ENCODE measurements at places on chromosomes 5 and 9.

- no peak for DNase-seq
Measured at GRCh38 chr5:97062046-97062445, 80.4 kb downstream of the LIX1 start.

GRCh38 chr5:89967771-89968444 is 441.6 kb downstream of the CETN3 start:
- DNase-seq, result no peak

GRCh38 chr9:121943463-121943862 is 149.6 kb downstream of the TTLL11 start:
- DNase-seq, result no peak

DNA sequence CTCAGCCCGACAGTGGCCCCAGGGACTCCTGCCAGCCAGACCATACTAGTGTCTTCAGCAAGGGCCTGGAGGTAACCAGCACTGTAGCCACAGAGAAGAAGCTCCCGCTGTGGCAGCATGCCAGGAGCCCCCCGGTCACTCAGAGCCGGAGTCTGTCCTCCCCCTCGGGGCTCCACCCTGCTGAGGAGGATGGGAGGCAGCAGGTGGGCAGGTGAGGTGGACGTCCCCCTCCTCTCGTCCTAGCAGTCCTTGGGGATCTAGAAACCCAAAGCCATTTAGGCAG is 28.0 kb upstream of the LRRC14B start:
- no peak for DNase-seq

GRCh38 chr5:52262844-52263243 is 524.9 kb upstream of the ITGA1 start:
- no peak for DNase-seq

DNA sequence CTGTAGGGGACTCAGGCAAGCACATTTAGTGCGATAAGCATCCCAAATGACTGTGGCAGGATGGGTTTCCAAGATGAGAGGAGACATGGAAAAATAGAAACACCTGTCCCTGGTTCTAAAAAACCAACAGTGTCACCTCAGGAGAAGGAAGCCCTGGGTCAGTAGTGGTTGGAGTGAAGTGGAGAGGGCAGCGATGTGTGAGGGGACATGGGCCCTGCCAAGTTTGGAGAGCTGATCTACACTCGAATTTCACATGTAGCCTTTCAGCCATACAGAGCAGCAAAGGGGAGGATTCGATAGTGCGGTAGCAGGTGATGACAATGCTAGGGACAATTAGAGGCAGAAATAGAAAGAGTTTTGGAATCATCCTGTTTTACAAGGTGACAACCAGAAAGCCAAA is 32.6 kb upstream of the LHX2 start:
- no peak for DNase-seq

DNA sequence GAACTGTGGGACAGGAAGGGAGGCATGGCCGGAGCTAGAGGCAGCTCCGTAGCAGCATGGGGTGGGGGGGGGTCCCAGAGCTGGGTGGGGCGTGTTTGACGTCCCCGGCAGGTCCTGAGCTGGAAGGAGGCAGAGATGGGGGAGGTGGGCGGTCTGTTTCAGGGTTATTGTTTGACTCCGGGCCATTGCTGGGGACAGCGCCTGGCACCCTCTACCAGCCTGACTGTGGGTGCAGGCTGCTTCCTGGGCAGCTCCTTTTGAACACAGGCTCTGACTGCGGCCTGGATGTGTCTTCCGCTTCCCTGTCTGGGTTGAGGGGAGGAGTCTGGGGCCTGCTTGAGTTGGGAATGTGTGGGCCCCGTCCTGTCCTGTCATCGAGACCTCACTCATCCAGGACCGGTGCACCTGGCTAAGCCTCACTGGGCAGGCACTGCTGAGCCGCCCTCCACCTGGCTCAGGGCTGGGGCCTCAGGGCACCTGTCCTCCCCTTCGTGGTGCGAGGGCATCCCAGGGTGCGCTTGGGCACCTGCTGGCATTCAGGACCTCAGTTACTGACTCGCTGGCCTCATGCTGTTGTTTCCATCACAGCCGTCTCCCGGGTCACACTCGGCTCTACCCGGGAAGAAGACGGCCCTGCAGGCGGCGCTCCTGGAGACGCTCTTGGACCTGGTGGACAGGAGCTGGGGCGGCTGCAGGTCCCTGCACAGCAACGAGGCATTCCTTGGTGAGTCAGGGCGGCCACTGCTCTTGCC is 26.5 kb downstream of the CEP72 start:
- no peak for DNase-seq

GRCh38 chr5:149666212-149666852 is 63.8 kb upstream of the PPARGC1B start:
- no peak for DNase-seq

- no peak for DNase-seq
Measured at GRCh38 chr5:91381239-91381773, 1.8 kb downstream of the ARRDC3 start.

DNA sequence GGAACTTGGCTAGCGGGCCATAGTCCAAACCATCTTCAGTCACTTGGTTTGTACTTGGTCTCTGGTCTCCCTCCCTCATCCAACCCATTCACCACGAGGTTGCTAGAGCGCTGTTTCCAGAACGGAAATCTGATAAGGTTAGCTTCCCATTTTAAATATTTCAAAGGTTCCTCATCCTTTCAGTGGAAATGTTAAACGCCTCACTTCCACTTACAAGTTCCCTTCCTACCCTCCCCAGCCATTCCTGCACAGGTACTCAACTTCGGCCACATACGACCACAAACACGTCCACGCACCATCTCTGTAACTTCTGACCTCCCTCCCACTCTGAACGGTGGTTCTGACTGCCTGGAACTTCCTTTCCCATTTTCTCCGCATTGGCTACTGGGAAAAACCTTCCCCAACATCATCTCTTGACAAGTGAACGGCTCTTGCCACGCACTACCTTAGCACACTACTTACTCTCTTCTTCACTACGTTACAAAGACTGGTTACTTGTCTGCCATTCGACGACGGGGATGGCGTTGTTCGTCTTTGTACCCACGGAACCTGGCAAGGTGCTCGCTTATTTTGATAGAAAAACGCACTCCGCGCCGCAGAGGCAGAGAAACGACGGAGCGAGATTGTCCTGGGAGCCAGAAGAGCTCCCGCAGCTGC is 629 bp downstream of the CCNH start:
- peak; percentile 57 for DNase-seq

GRCh38 chr5:91177085-91177484 is 206.0 kb downstream of the ARRDC3 start:
- DNase-seq, result no peak

GRCh38 chr5:160760008-160760407 is 92.0 kb downstream of the ATP10B start:
- DNase-seq, result no peak

- DNase-seq, result no peak
Measured at GRCh38 chr5:15604986-15605385, 105.0 kb downstream of the FBXL7 start.

- DNase-seq, result no peak
Measured at GRCh38 chr5:118326481-118327045, 661.8 kb downstream of the DTWD2 start.

GRCh38 chr9:4417578-4418325 is 72.5 kb upstream of the SLC1A1 start:
- DNase-seq, result no peak

DNA sequence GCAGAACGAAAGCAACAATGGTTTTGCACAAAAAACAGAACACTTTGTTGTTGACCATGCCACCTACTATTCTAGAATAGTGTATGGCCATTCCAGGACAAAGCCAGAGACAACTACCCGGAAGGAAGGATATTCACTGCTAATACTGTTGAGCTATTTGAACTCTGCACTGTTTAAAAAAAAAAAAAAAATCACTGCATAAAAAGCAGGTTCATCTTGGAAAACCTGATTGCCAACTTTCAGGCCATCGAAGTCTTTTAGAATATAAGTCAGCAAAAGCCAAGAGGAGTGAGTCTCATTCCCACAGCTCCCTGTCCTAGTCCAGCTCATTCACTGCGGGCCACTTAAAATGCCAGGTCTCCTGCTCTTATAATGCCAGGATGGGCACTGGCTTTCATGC is 4.0 kb downstream of the ENC1 start:
- no peak for DNase-seq

GRCh38 chr9:95142315-95142714 is 175.2 kb downstream of the FANCC start:
- DNase-seq, result no peak

DNA sequence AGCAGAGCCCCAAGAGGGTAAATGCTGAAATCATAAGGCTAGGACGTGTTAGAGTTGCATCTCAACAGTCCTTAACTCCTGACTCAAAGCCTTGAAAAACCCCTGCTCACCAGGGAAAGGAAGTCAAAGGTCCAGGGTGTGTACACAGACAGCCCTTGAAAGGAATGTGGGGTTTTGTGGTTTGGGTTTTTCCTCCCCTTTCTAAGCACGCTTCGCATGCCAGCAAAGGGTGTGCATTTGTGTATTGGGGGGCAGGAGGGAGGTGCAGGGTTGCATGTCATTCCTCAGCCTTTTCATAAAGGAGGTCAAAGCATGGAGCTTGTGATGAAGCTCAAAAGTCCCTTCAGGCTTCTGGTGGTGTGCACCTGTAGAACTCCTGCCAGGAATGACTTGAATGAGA is 17.3 kb upstream of the XPA start:
- DNase-seq, result no peak

DNA sequence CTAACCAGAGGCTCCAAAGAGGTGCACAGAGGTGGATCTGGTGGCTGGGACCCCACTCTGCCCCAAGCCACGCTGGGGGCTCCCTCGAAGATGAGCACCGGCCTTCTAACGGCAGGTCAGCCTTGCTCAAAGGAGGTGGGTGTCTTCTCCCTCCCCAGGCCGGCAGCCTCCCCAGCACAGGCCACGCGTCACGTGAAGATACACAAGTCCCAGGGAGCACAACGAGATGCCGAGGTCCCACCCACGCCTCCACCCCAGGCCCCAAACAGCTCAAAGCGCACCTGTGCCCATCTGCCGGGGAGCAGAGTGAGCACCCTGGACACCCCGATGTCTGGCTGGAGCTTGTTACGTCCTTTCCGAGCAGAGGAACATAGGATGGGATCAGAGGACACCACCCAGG is 12.1 kb downstream of the PNPLA7 start:
- no peak for DNase-seq

DNA sequence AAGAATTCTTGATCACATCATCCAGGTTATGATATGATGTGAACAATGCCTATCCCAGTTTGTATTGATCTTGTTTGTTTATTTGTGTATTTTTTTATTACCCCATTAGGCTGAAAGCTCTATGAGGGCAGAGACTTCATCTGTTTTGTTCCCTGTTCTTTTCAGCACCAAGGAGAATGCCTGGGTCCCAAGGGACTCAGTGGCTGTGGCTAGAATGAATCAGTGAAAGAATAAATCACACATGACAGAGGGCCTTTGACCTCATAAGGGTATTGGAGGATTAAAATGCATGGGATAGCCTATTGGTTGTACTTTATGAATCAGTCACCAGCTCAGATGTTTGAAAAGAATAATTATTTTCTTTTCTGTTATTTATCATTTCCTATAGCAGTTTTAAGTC is 292.2 kb downstream of the GAS1 start:
- DNase-seq, result no peak

- DNase-seq, result no peak
Measured at GRCh38 chr5:97133101-97133500, 9.3 kb downstream of the LIX1 start.

DNA sequence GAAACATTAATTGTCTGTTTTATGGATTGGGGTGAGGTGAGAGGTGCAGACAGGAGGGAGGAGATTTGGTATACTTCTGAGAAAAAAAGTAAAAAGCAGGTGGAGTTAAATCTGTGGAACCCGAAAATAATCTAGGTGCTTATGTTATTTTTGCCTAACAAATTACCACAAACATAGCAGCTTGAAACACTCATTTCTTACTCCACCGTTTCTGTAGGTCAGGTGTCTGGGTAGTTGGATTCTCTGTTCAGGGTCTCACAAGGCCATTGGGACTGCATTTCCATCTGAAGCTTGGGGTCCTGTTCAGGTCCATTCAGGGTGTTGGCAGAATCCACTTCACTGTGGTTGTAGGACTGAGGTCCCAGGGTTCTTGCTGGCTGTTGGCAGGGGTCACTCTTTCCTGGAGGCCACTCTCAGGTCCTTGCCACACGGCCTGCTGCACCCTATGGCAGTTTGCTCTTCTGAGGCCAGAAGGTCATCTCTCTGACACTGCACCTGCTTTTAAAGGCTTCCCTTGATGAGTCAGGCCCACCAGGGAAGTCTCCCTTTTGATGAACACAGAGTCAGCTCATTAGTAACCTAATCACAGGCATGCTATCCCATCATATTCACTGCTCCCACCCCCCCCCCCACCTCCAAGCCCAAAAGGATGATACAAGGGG is 82.2 kb downstream of the TRIO start:
- DNase-seq, result no peak

DNA sequence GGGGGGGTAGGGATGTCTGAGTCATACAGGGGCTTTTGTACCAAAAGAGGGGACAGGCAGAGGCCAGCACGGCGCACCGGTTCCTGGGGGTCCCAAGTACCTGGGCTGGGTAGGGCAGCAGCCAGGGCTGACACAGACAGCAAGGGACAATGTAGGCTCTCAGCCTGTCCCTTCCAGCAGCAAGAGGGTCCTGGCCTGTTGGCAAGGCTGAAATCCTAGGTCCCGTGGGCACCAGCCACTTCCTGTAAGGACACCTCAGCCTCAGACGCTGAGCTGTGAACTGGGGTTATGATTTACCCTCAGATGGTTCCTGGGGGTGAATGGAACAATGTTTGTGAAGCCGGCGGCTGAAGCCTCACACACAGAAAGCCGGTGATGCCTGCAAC is 41.3 kb downstream of the NACC2 start:
- DNase-seq, result no peak

DNA sequence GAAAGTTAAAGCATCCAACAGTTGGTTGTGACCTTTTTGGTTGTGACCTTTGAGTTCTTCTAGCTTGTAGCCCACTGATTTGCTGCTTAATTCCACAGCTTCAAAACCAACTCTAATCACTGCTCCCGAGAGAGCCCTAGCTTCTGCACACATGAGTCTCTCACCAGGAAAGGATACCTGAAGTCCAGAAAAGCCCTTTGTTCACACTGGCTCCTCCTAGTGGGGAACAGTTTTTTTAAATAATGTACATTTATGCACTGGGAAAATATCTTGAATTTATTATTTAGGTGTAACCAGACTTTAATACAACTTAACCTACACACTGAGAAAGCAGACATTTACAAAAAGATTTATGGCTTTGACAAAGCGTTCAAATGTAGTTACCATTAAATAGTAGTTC is 120.2 kb upstream of the CCDC152 start:
- DNase-seq, result no peak

DNA sequence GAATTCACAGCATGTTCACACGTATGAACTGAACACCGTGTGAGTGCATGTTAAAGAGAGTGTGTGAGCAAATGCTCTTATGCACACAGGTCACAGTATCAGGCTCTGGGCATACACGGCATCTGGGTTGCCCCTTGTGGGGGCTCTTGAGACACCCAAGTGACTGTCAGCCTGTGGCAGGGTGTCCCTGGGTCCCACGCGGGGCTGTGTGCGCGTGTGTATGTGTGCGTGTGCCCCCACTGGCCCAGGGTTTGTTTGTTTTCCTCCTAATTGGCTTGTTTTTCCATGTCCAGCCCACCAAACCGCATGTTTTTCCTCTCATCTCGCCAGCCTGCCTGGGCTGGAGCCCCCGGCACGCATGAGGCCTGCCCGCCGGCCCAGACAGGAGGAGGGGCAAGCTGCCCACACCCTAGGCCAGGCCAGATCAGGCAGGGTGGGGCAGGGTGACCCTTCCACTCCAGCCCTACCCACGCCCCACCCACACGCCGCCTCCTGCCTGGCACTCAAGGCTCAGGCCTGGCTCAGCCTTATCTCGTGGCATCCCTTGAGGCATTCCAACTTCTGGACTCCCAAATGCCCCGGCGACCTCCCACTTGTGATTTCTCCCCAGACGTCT is 28.8 kb downstream of the CNTFR start:
- DNase-seq, result no peak
